SJCRH30 (cell line): ENCODE measurements at places on chromosomes 7 and 10.
A peak's percentile ranks its signal among the peaks of the same experiment; 100 is the strongest.

DNA sequence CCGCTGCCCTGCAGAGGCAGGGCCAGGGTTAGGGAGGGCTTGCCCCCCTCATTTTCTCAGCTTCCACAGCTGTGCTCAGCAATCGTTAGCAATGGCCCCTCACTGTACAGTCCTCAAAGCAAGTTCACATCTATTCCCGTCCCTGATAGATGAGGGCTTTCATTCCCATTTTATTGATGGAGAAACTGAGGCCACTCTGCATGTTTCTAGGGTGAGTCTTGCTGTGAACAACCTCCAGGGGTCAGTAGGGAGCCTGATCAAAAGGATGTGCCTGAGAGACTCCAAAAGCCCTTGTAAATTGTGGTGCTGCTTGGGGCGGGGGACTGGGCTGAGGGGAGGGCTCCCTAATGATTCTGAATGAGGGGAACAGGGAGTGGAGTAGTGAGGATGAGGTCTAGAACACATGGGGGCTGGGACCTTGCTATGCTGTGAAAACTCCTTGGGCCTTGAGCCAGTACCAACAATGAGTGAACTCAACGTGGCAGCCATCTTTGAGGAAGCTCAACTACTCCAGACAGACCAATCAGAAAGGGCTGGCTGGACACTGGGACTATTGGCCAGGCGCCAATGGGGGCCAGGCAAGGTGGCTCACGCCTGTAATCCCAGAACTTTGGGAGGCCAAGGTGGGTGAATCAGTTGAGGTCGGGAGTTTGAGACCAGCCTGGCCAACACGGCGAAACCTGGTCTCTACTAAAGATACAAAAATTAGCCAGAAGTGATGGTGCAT, 6.7 kb upstream of the GRIFIN start:
- DNase-seq: peak; percentile 45

- peak; percentile 99 for DNase-seq
Measured at GRCh38 chr7:140625908-140626868, 14.4 kb downstream of the DENND2A start.

DNA sequence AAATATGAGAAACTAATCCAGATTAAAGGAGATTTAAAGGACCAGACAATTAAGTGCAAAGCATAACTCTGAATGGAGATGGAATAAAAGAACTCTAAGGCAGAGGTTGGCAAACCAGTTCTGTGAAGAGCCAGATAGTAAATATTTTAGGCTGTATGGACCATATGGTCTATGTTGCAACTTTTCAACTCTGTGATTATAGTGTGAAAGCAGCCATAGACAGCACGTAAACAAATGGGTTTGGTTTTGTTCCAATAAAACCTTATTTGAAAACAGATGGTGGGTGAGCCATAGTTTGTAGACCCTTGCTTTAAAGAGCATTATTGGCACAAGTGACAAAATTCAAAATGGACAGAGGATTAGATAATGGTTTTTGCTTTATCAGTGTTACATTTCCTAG, 884.1 kb downstream of the CCSER2 start:
- DNase-seq: no peak

GRCh38 chr7:117809958-117810357, 63.3 kb downstream of the CTTNBP2 start:
- no peak for DNase-seq

GRCh38 chr7:25802473-25802872, 349.5 kb upstream of the NFE2L3 start:
- no peak for DNase-seq

GRCh38 chr7:92251181-92251580, 5.4 kb downstream of the ANKIB1 start:
- DNase-seq: no peak

- DNase-seq: no peak
Measured at GRCh38 chr7:131166066-131166465, 161.6 kb upstream of the MKLN1 start.

- no peak for DNase-seq
Measured at GRCh38 chr10:33749067-33749735, 414.7 kb upstream of the NRP1 start.

- no peak for DNase-seq
Measured at GRCh38 chr10:75582102-75582501, 150.7 kb downstream of the LRMDA start.

DNA sequence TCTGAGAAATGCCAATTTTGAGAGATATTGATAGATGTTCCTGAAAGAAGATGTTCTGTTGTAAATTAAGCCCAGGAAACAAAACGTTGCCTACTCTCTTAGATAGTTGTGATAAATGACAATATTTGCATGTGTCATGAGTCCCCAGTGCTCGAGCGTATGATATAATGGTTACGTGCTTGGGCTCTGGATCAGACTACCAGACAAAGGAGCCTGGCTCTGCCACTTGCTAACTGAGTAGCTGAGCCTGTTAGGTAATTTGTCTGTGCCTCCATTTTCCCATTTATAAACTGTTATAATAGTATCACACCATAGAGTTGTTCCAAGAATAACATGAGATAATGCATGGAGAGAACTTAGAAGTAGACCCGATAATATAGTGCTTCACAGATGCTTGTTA, 1.8 kb downstream of the A1CF start:
- DNase-seq: no peak

GRCh38 chr7:105369944-105370343, 18.8 kb downstream of the SRPK2 start:
- no peak for DNase-seq

GRCh38 chr7:128860158-128861073, 2.2 kb upstream of the ATP6V1F start:
- DNase-seq: no peak

GRCh38 chr7:124996778-124997177, 67.2 kb upstream of the POT1 start:
- no peak for DNase-seq

GRCh38 chr7:39002755-39003154, 25.0 kb downstream of the POU6F2 start:
- DNase-seq: no peak

GRCh38 chr7:4241791-4242190, 440.3 kb upstream of the FOXK1 start:
- DNase-seq: no peak

DNA sequence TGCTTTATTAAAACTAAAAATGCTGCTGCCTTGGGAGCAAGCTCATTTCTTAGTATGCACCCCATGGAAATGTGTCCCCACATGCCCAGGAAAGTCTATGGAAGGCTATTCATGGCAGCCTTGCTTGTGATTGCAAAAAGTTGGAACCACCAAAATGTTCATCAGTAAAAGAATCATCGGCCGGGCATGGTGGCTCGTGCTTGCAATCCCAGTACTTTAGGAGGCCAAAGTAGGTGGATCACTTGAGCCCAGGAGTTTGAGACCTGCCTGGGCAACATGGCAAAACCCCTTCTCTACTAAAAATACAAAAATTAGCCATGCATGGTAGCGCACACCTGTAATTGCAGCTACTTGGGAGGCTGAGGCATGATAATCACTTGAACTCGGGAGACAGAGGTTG, 79.8 kb downstream of the ARHGAP22 start:
- no peak for DNase-seq

DNA sequence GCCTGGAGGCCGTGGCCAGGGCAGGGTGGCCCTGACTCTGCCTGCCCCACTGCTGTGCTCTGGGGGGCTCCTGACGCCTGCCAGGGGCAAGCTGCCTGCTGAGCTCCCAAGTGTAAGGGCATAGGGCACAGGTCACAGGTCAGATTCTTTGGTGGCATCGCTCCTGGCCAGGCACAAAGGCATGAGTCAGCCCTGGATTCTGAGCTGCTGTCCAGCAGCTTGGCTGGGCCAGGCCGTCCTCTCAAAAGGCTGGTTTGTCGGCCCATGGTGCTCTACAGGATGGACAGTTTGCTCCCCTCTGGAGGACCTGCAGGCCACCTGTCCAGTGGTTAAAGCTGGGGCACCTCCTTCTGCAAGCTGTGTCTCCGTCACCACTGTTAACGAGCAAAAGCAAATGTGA, 2.9 kb downstream of the ADGRA1 start:
- DNase-seq: no peak

- DNase-seq: peak; percentile 81
Measured at GRCh38 chr7:26365077-26365900, 73.6 kb downstream of the SNX10 start.

GRCh38 chr7:50762337-50762736, 20.4 kb downstream of the GRB10 start:
- no peak for DNase-seq

- no peak for DNase-seq
Measured at GRCh38 chr10:18659819-18660535, 746 bp downstream of the ARL5B start.
